Substantia nigra (tissue), 51 donors: ENCODE measurements at places on chromosomes 4 and X.

DNA sequence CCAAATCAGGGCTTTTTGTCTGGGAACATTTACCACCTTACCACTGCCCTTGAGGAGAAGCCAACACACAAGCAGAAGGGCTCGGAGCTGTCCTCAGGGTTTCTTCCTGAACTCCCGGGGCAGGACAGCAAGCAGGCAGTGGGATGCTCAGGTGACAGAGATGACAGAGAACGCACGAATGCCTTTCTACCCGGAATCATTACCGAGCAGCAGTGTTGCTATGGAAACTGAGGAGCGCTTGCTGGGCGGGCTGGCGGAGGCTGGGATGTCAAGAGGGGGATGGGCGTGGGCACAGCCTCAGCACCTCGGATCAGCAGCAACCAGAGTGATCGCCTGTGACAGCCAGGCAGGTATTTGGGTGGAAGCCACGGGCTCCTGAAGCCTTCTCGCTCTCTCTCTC lies 17.8 kb downstream of the SSR4 start:
- no peak for DNase-seq

DNA sequence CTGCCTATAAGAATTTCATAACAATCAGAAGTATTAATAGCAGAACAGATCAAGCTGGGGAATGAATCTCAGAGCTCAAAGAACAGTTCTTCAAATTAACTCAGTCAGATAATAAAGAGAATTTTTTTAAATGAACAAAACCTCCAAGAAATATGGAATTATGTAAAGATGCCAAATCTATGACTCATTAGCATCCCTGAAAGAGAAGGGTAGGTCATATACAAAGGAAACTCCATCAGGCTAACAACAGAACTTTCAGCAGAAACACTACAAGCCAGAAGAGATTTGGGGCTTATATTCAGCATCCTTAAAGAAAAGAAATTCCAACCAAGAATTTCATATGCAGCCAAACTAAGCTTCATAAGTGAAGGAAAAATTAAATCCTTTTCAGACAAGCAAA lies 28.6 kb downstream of the CBR4 start:
- no peak for DNase-seq

DNA sequence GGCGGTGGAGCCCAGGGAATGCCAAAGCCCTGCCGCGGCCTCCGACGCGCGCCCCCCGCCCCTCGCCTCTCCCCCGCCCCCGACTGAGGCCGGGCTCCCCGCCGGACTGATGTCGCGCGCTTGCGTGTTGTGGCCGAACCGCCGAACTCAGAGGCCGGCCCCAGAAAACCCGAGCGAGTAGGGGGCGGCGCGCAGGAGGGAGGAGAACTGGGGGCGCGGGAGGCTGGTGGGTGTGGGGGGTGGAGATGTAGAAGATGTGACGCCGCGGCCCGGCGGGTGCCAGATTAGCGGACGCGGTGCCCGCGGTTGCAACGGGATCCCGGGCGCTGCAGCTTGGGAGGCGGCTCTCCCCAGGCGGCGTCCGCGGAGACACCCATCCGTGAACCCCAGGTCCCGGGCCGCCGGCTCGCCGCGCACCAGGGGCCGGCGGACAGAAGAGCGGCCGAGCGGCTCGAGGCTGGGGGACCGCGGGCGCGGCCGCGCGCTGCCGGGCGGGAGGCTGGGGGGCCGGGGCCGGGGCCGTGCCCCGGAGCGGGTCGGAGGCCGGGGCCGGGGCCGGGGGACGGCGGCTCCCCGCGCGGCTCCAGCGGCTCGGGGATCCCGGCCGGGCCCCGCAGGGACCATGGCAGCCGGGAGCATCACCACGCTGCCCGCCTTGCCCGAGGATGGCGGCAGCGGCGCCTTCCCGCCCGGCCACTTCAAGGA lies at the start of gene FGF2:
Gene FGF2 (plus strand): TSS at position 279 of the 705 bp plus-strand sequence. CDS start 344 bp downstream, at position 623.
- peak; percentile 62 for DNase-seq

DNA sequence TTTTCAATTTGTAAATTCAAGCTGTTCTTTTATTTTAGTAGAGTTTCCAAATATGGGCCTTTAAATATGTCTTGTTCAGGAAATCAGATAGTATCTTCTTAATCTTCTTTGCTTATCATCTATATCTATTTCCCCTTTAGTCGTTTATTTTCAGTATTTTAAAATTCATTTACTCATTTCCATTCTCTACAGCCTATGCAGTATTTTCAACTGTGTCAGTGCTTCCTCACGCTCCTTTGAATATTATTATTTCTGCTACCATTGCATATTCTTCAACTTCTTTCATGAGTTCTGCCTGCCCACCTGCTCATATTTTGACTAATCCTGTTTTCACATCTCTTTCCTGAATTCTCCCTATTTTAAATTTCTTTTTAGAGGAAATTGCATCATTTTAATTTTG lies 185.4 kb downstream of the DKK2 start:
- DNase-seq: no peak

GRCh38 chr4:110119337-110119736 lies 79.1 kb downstream of the ELOVL6 start:
- DNase-seq: no peak

DNA sequence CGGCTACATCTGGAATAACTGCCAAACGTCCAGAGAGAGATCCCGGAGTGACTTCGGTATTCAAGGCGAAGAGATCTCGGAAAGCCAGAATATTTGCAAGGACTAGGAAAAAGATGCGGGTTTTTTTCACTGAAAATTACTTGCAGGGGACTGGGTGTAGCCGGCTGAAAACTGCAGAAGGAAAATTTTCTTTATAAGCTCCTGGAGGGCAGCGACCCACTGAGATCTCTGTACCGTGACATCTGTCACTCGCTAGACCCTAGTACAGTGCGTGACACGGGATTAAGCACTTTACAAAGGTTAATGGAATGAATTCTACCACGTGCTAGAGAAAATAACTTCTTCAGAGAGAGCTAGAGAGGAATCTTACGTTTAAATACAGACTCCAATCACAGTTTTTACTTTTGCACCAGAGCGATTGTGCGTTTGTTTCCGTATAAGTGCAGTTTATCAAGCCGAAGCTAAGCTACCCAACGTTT lies 1.1 kb upstream of the LCORL start:
- DNase-seq: no peak

- DNase-seq: no peak
Observed at GRCh38 chr4:38150766-38151165, 190.6 kb downstream of the PTTG2 start.

DNA sequence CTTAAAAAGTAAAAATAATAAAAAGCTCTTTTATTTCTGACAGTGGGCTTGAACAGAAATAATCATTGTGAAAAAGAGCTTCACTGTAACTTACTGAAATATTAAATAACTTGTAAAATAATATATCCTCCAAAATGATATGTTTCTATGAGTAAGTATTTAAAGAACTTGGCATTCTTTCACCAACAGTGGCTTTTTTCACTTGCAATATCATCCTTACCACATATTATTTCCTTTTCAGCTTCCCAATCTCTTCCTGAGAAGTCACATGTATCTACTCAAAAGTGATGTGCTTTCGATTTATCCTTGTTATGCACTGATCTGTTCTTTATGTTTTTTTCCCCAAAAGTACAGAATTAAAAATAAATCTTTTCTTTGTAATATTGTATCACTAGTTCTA lies 2.2 kb upstream of the PCDH18 start:
- DNase-seq: no peak

DNA sequence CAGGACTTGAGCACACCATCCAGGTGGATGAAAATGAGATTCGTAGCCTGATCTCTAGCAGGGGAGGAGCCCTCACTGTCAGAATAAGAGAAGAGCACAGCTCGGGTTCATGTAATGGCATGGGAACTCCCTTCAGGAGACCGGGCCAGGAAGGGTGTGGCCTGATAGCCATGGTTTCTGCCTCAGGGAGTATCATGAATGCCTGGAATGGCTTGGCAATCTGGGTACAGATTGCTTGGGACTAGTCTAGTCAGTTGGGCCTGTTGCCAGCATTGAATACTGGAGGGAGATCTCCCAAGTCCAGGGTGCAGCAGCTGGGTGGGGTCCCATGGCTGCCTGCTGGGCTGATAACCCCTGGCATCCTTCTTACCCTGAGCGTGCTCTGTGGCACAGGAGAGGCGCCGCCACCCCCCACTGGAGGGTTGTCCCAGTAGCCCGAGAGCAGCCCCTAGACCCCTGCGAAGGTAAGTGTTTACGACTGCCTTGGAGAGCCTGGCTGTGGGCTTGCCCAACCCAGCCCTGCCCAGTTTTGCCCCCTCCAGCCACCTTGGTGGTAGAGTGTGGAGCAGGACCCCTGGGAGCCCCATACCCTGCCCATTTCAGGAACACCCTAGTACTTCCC lies 298.8 kb downstream of the TEX13A start:
- no peak for DNase-seq

GRCh38 chr4:80029364-80029763 lies 43.7 kb downstream of the ANTXR2 start:
- DNase-seq: no peak

- no peak for DNase-seq
Observed at GRCh38 chr4:172865103-172865502, 303.5 kb upstream of the GALNT7 start.

- DNase-seq: no peak
Observed at GRCh38 chrX:30620980-30621618, 32.1 kb upstream of the GK start.

DNA sequence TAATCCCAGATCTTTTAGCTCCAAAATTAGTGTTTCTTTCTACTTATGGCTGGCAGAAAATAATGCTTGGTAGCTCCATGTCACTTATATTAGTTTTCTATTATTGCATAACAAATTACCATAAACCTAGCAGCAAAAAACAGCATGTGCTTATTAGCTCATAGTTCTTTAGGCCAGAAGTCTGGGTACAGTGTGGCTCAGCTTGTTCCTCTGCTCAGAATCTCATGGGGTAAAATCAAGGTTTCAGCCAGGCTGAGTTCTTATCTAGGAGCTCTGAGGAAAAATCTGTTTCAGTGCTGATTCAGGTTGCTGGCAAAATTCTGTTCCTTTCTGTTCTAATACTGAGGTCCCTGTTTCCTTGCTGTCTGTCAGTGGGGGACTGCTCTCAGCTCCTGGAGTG lies 101.1 kb downstream of the CT47B1 start:
- no peak for DNase-seq
